ENCODE measurements at places on chromosomes 13 and 19.

GRCh38 chr13:113980489-113981064 is 6.7 kb upstream of the C13orf46 start:
- DNase-seq = no peak

DNA sequence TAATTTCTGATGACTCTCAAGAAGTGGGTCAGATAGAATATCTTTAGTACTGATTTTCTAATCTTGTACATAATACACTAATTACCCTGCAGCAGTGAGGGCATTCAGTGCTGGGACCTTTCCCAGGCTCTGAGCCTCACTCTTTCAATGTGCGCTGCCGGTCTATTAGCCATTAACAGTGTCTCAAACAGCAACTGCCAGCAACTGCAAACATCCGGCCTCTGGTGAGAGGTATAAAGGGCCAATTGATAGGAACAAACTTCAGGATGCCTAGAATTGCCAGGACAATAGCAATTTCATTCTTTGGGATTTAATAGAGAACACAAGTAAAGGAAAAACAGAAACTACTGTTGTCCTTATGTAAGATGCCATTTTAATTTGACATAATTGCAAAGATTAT is 604.4 kb upstream of the SPRY2 start:
- DNase-seq = no peak

GRCh38 chr13:110589793-110590390 is 25.5 kb upstream of the NAXD start:
- DNase-seq = no peak

DNA sequence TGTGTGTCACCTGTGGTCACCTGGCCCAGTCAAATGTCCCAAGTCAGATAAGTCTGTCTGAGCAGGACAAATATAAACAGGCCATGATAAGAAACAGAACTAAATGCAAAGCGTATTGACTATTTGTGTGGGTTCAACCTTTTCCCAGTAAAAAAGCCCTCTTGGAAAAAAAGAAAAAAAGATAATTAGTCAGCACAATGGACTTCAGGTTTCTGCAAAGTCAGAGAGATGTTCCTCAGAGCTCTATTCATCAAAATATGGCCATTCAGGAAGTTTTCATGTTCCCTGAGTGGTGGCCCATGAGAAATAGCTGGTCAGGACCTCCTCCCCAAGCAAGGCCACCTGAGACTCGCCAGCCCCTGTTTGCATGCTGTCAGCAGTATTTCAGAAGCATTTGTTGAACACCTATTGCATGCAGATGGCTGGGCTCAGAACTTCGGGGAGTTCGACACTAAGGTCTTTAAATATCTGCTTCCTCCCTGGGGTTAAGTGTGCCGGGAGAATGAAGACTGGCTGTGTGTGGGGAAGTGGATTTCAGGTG is 2.7 kb downstream of the FFAR3 start:
- no peak for DNase-seq

DNA sequence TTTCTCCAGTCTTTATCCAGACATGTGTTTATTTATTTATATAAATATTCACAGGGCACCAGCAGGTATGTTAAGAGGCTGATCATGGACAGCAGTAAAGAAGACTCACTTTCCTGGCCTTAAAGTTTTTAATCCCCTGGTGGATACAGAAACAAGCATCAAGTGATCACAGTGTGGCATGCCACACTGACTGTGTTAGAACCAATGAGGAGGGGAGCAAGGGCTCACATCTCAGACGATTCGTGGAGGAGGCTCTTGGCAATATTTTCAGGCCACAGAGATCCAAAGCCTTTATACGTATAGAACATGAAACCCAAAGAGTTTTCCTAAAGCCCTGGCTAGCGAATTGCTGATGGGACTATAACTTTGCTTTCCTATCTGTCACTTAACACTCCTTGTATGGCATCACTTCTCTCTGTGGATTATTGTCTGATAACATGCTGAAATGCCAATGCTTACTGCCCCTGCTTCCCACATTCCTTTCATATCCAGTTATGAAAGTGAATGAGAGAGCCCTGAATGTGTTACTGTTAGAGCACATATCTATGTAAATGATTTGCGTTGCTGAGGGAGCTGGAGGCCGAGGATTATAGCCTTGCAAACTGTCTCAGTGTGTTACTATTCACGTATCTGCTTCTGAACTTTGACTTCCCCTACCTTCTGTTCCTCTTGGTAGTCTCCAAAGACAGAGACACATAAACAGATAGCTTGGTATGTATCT is 37.6 kb downstream of the POLR1D start:
- no peak for DNase-seq

DNA sequence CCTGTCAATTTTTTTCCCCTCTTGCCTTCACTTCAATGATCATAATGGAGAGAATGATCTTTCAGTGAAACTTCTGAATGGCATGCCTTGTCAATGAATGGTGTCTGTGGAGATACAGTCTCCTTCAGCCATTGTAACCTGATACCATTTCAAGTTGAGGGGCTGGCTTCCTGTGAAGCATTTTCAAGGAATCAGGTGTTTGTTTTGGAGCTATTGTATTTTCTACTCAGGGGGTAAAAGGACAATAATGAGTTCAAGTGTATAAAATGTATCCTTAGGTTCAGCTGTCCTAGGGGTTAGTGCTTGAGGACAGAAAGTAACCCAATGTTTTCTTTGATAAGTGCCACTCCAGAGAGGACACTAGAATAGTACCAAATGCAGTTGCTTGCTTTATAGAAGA is 23.8 kb upstream of the CBY2 start:
- DNase-seq = no peak

DNA sequence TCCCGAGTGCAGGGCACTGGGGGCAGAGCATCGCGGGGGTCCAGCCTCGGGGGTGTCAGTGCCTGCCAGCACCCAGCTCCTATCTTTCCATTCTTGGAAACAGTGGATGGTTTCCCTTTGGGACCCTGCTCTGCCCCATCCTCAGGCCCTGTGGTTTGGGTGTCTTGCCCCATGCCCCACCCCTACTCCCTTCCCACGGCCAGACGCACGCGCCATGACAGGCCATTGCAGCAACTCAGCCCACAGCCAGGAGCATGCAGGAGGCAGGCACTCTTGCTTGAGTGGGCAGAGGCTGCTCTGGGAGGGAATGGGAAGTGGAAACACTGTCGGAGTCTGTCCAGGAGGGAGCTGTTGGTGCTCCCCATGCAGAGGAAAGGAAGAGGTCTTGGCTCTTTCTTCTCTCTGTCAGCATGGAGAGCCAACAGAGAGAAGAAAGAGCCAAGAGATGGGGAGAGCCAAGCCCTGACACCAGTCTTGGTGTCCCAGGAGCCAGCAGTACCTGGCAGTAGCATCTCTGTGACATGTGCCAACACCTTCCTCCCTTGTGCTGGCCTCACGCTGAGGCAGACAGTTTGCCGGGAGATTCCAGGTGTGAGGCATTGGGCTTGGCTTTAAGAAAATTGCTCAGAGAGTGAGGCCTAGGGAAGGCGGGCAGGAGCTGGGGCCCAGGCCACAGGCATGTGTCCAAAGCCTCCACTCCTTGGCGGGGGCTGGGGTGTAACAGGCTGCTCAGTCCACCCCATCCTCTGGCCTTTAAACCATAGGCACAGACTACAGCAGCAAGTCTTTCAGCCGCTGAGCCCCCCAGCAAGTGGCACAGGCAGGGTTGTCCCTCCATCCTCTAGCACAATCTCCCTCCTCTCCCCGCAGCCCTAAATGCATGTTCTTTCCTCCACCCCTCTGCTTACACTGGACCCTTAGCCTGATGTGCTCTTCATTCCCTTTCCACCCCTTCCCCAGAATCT is 86.7 kb upstream of the UQCRFS1 start:
- DNase-seq = no peak
